ENCODE measurements at places on chromosomes 5 and 9. TPM values are rescaled to one million over a fixed set of nuclear protein-coding genes. Genes with fewer than 3 reads are reported as not detected.

DNA sequence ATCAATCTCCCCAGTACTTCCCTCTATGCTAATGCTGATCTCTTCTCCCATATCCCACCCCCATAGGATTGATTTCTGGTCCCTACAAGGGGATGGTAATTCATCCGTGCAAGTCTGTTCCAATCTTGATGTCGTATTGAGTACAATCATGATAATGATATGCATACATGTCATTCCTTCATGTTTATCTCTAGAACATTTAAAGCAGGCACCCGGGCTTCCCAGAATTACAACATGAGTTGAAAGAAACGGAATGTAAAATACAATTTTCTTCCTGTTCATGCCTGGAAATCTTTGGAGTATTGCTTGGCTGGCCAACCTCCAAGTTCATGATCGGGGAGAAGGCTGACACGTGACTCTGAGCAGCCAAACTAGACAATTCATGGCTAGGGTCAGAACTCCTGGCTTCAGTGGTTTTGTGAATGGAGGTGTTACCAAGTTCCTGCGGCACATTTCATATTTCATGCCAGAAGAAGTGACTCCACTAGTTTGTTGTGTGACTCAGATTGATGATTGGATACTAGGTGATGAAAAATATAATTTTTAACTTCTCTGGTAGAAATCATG lies 66.6 kb downstream of the C9orf152 start:
- DNase-seq: no peak

DNA sequence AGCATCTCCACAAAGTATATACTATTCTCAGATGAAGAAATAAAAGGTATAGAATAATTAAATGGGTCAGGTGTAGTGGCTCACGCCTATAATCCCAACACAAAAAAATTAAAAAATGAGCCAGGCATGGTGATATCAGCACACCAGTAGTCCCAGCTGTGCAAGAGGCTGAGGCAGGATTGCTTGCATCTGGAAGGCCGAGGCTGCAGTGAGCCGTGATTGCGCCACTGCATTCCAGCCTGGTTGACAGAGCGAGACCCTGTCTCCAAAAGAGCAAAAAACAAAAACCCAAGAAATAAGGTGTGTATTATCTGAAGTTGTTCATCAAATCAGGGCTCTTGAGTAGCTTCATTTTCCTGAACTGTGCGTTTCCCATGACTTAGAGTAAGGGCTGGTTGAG lies 83.2 kb upstream of the MYO10 start:
- DNase-seq: no peak

DNA sequence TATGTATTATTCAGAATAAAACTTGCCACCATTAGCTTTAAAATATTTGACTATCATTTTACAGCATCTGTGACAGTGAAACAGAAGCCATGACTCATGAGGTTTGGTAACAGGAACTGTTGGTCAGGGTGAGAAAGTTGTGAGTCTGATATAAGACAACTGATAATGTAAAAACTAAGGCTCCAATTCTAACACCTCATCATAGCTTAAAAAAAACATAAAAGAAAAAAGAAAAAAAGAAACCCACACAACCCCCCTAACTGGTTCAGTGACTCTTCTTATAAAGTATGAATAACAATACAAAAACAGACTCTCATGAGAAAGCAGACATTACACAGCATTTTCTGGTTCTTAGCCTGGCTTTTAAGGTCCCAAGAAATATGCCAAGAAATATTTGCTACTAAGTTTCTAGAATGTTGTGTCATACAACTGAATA lies 85.8 kb downstream of the MRPS27 start:
- DNase-seq: no peak

- DNase-seq: no peak
These were observed 208.7 kb downstream of the GADD45G start for GRCh38 chr9:89813482-89813881.

The LIFR gene
- 2.2 TPM for total RNA-seq

- no peak for DNase-seq
These were observed 96.3 kb upstream of the TMEM161B start for GRCh38 chr5:88364991-88365390.

The SPAG8 gene
- 1.6 TPM for total RNA-seq

GRCh38 chr9:127927988-127928675 lies 2.4 kb downstream of the PIP5KL1 start:
- peak; percentile 58 for DNase-seq

The C8G gene
- not detected for total RNA-seq

Data from neural progenitor cell (in vitro differentiated cells).